ENCODE measurements at places on chromosomes 2 and 18.
A peak's percentile ranks its signal among the peaks of the same experiment; 100 is the strongest.

DNA sequence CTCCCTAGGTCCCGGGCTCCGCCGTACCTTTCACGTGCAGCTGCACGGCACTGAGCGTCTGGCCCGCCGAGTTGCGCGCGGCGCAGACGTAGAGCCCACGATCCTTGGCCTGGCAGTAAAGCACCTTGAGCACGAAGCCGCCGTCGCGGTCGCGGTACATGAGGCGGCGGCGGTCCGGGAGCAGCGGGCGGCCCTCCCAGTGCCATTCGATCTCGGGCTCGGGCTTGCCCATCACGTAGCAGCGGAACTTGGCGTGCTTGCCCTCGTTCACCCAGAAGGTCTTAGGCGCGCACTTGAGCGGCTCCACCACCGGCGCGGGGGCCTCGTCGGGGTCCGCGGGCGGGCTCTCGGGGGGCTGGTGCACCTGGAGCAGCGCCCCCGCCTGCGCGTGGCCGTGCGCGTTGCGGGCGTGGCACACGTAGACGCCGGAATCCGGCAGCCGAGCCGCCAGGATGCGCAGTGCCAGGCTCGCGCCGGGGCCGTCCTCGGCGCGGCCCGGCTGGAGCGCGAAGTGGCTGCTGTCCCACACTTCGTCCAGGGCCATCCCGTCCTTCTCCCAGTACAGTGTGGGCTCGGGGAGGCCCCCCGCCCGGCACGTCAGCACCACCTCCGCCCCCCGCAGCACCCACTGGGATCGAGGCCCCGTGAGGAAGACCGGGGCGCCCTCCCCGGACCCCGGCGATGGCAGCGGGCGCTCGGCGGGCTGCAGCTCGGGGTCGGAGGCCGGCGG, 980 bp downstream of the OBSL1 start:
- DNase-seq: peak; percentile 23

DNA sequence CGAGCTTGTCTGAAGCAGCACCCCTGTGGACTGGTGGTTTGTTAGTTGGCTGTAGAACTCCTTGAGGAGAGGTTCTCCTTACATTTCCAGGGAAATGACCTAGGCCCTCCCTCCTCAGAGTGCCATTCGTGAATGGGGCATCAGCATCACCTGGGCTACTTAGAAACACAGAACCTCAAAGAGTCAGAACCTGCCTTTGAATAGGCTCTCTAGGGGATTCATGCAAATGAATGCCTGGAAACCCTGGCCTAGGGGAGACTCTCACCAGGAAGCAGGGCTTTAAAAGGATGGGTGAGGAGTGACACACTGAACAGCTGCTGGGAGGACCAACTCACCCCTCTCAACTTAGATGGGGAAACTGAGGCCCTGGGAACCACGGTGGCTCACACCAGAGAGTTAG, 2.1 kb upstream of the MOCOS start:
- no peak for DNase-seq

GRCh38 chr2:40034198-40034597, 255.1 kb upstream of the THUMPD2 start:
- DNase-seq: peak; percentile 78

- DNase-seq: no peak
These were observed 57.1 kb upstream of the TSPYL6 start for GRCh38 chr2:54313147-54313546.

DNA sequence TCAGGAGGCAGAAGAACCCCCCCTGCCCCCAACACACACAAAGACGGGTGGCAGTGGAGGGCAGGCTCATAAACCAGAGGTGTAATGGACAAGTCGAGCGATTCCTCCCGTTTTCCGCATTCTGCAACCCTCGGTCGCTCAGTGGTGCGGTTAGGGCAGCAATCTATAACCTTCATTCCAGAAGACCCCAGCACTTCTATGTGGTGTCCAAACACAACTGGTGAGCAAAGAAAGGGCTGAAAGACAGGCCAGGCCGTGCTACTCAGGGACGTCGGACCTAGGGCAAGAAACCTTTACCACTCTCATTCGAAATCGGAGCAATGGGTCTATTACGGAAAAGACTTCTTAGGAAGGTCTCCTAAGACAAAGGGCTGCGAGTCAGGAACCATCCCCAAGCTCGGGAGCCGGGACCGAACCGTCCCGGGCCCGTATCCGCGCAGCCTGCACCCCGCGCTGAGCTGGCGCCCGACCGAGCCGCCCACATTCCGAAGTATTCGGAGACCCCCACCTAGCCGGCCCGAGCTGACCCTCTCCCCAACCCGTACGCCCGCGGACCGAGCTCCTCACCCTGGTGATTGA, 568 bp downstream of the ARL5A start:
- DNase-seq: peak; percentile 33

- DNase-seq: no peak
These were observed 146.3 kb downstream of the CELF4 start for GRCh38 chr18:37419315-37419714.

DNA sequence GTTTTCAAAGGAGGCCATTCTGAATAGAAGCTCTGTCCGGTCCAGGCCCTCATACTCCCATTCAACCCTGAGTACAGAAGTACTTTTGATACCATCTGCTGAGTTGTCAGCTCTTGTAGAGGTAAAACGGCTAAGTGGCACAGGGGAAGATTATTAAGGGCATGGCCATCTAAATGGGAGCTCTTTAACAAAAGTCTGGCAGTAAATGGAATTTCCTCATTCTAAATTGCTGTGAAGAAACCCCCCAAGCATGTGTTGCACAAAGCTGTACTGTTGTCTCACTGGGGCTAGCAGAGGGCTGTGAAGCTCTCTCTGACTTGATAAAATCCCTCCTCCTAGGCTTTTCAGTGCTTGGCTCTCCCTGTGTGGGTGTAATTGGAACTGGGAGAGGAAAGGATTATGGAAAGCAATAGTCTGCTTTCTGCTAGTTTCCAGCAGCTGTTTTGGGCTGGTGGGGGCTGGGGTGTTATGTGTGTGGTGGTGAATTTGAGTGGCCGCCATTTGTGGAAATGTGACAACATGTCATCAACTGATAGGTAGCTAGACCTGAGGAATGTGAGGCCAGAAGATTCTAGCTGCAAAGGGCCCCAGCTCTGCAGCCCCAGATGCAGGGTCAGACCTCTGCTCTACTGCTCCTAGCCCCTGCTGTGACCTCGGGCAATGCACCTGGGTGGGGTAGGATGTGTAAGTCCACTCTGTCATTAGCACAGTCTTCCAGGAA, 65.1 kb downstream of the MAP4K4 start:
- DNase-seq: no peak

DNA sequence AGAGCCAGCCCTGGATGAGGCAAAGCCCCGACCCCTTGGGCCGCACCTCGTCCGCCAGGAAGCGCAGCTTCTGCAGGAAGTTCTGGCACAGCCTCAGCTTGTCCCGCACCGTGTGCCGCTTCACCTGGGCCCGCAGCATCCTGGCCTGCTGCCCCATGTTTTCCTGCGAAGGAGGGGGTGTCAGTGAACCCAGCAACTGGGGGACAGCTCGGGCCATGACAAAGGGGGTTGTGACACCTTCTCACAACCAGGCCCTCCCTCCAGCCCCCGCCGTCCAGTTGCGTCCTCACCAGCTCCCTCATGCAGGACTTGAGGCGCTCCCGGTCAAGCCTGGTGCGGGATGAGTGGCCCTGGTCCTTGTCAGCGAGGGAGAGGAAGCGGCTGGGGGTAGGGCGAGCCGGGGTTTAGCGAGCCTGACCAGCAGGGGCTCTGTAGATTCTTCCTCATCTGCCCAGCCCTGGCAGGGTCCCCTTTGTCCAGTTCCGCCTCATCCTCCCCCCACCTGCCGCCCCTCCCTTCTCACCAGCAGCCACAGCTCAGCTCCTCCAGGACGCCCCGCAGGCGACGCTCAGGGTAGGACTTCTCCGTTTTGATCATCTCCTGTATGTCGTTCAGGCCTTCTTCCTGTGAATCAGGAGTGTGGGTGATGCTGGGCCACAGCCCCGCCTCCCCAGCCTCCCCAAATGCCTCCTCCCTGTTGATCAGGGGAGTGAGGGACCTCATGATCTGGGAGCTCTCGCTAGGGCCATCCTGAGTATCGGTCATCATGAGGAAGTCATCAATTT, 606 bp downstream of the OTOF start:
- no peak for DNase-seq

GRCh38 chr18:22032392-22032961, 136.9 kb upstream of the GATA6 start:
- peak; percentile 95 for DNase-seq

GRCh38 chr2:75340560-75340959, 141.2 kb upstream of the TACR1 start:
- no peak for DNase-seq

- no peak for DNase-seq
These were observed 50.1 kb upstream of the PIEZO2 start for GRCh38 chr18:11199477-11199876.

DNA sequence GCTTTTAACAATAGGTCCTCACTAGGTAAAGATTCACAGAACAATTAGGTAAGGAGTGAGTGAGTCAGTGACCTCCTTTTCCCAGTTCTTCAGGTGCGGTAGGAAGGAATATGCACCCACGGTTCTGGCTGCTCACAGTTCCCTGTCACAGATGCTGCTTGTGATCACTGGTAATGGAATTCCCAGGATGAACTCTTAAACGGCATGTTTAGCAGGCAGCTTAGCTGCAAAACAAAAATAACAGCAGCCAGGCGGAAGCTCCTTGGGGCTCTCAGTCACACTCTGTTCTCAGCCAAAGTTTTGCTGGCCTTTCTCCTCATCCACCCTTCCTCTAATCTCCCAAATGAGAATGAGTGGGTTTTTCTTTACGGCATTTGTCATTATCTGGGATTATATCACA, 274.5 kb downstream of the MYT1L start:
- no peak for DNase-seq

DNA sequence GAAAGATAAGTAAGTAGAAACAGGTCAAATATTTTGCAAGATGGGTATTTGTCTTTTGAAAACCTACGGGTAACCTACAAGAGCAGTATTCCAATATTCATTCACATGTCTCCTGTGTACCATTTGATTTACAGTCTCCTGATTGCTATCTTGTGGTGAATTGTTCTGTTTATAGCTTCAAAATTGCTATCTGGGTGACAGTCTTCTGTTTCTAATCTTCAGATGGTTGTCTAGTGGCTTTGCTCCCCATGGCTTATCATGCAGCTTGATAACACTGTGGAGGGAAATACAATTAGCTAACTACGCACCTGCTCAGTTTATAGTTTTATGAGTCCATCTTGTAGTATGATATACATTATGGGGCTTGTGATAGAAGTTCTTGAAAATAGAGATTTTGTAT, 816.8 kb downstream of the CPS1 start:
- DNase-seq: no peak

GRCh38 chr2:68193144-68193543, 35.5 kb downstream of the PNO1 start:
- DNase-seq: peak; percentile 52

DNA sequence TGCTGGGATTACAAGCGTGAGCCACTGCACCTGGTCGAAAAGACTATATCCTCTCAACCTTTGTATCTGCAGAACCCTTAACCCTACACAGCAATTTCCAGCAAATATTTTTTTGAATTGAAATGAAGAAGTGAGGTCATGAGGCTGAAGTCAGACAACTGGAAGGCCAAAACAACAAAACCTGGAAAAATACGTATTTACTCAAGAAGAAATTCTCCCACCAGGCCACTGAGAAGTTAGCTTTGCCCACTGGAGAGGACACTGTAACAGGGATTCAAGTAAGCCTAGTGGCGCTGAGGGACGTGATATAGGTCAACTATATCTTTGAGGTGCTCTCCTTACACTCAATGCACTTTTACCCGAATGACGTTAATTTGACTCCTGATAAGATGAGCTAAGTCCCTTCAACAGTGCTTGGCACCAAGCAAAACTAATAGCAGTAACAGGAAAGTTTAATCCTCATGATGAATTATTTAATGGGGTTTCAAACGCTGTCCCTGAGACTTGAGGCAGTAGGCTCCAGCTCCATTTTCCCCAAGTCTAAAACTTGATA, 1.9 kb downstream of the HDLBP start:
- no peak for DNase-seq

DNA sequence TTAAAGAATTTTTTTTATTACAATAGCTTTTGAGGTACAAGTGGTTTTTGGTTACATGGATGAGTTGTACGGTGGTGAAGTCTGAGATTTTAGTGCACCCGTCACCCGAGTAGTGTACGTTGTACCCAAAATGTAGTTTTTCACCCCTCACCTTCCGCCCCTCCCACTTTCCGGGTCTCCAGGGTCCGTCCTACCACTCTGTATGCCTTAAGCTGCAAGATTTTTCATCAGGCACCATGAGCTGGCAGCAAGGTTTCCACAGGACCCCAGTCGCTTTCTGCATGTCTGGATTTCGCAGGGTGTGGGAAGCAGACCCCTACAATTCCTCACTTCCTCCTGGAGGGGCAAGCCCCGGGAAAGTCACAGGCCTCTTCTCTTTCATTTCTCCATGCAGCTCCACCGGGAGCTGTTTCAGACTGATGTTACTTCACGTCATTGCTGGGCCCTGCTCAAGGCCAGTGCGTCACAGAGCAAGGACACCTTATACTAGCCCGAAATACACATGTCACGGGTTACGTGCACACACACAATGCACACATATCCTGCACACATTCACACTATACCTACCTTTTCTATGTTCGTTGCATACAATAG, 179.1 kb downstream of the ZFP36L2 start:
- no peak for DNase-seq

DNA sequence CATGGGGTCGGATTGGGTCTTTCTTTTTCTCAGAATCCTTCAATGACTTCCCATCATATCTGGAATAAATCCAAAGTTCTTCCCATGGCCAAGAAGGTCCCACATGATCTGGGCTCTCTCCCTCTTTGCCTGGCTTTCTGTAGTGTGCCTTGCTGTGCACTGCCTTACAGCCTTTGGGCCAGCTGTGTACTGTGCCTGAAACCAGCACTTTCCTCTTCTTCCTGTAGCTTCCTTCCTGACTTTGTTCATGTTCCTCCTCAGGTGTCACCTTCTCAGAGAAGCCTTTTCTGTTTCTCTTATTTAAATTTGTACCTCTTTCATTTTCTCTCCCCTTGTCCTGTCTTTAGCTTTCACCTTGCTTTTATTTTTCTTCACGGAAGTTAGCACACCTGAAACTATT, 4.3 kb upstream of the CDCA7 start:
- DNase-seq: no peak

- no peak for DNase-seq
These were observed 108.2 kb upstream of the RAB12 start for GRCh38 chr18:8501044-8501443.

All from iris pigment epithelial cell (primary cell).